ENCODE measurements at places on chromosomes 7 and 10.

DNA sequence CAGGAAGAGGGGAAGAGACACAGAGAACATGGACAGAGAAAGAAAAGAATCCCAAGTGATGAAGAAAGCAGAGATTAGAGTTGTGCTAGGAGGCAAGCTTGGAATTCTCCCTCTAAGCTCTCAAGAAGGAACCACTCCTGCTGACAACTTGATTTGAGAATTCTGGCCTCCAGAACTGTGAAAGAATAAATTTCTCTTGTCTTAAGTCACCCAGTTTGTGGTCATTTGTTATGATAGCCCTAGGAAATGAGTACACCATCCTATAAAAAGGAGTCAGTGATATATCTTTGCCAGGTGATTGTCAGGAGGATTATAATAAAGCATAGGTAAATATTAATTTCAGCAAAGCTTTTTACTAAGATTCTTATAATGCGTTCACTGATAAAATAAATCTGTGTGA lies 82.7 kb upstream of the TFEC start:
- no peak for DNase-seq

DNA sequence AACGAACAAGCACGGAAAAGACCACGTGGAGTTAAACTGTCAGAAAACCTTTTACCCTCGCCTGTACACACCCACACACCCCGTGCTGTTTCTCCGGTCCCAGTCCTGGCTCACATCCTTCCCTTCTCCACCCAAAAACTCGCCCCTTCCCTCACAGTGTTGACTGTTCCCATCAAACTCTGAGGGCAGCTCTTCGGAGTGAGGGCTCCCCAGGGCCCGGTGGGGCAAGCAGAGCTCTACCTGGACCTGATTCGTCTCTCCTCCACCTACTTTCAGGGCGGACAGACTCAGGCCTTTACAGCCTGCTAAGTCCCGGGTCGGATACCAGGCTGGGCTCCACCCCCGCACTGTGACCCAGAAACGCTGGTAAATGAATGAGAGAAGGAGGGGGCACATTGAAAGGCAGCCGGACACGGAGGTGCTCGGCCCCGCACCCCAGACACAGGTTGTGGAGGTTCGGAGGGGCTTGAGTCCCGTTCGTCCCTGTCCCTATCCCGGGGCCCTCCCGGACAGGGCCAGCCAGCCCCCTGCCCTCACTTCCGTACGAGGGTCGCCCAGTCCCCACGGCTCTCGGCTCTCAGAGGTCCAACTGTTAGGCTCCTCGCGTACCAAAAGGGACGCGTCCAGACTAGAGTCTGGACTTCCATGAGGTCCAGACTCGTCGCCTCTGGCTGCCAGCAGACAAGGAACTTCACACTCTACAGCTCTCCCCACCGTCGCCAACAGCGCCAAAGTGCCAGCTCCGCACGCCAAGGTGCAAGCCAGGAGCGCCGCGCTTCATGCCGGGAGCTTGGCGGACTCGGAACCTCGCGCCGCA lies 31.7 kb upstream of the ASL start:
- no peak for DNase-seq

- DNase-seq = no peak
Observed at GRCh38 chr7:117113871-117114270, 160.6 kb downstream of the ST7 start.

DNA sequence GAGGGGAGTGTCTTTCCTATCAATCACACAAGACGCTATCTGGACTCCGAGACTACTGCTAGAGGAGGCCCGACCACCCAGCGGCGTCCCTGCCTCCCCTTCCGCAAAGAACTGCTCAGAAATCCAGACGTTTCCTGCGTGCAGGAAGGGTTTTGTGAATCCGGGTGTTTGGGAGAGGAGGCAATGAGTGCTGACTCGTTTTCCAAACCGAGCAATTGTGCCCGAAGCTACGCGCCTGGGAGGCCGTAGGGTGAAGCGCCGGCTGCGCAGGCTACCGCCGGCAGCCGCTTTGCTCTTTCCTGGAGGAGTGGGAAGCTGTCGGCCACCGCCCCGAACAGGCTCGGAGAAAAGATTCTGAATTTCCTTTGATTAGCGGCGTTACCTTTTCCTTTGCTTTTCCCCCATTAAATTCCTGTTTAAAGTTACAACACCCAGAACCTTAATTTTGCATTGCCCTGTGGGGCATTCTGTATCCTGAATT lies 5.3 kb downstream of the VAX1 start:
- DNase-seq = no peak

- no peak for DNase-seq
Observed at GRCh38 chr7:122638459-122638858, 60.5 kb downstream of the RNF133 start.

DNA sequence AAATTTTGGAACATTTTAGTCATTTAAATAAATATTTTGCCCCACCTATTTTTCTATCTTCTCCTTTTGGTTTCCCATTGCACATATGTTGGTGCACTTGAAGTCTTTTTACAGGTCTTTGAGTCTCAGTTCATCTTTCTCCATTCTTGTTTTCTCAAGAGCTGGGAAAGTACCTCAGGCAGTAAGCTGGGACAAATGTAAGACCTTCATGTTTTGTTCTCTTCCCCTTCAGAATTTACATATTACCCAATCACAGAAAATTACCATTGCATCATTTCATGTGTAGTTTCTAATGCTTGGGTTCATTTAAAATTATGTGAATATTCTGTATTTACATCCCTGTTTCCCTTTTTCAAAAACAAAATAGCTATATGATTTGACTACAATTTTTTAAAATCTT lies 1150.0 kb upstream of the POT1 start:
- DNase-seq = no peak

DNA sequence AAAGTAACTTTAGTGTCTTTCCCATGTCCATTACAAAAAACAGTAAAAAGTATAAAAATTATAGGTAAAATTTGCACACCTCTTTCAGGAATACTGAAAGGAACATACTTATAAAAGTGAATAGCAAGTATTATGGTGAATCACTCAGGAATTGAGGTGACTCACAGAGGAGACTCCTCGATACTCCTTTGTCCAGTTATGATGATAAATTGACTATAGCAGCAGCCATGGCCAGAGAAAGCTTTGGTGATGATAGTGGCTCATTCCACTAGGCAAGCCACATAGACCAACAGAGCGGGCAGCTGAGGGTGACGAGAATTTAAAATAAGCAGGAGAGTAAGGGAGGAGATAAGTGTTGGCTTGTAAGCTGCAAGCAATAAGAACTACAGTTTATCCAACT lies 1231.1 kb upstream of the CELF2 start:
- DNase-seq = no peak

DNA sequence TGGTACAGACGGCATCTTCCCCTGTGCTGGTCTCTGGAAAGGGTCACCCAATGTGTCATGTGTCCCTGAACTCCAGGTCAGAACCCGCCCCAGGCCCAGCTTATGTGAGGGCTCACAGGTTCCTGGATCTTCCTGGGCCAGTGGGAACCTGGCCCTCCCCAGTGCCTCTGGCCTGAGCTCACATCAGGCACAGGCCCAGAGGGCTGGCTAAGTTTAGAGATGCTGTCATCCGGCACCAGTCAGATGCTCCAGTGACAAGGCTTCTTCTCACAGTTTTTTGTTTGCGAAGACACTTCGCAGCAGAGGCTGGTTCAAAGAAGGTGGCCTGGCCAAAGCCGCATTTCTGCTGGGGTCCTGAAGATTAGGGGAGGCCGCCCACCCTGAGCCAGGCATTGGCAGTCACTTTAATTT lies 11.8 kb downstream of the CAMK2B start:
- no peak for DNase-seq
